ENCODE measurements at places on chromosomes 5 and 9. TPM values are rescaled to one million over a fixed set of nuclear protein-coding genes. Genes with fewer than 3 reads are reported as not detected.

SLC22A4 gene
- 1.5 TPM for total RNA-seq

CAMK2A gene
- 0.51 TPM for total RNA-seq

DNA sequence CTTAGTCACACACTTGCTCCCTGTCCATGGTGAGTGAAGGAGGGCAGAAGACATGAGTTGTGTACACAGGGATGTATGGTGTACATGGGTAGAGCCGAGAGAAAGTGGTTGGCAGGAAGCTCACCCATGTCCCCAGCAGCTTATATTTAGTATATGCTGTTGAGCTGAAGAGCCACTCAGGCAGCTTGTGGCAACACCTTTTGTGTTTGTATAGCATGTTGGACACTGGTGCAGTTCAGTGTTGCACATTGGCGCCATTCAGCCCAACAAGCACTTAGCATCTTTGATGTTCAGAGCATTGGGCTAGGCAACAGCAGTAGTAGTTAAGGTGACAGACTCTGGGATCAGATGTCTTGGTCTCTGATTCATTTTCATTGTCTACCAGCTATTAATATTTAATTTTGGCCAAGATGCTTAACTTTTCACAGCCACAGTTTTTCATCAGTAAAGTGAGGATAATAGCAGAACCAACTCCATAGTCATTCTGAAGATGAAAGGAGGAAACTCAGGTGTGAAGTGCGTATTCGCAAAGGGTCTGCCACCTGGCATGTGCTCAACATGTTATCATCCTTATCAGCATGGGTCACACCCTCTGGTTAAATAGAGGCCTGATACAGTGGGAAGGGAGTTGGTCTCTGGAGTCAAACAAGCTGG lies 184.8 kb downstream of the NR3C1 start:
- no peak overlapping the region for H3K27ac ChIP-seq
- peaks cover 8% of the 10 kb centered on the region for H3K4me1 ChIP-seq
- no peaks in the 10 kb centered on the region for H3K27me3 ChIP-seq
- no peaks in the 10 kb centered on the region for H3K36me3 ChIP-seq

DNA sequence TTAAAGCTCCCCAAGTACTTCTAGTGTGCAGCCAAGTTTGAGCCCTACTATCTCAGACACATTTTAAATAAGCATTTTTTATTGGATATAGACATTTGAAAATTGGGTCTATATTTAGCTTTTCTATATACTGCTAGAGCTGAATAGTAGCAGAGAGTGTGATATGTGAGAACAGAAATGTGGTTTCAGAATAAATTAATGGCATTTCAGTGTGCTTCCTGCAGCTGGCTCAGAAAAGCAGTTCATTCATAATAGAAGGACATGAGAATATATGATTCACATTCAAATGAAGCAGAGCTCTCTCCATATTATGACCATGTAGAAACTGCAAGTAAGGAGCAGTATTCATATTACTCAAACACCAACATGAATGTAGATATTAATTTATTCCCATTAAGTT lies 464.0 kb downstream of the PTPRD start:
- H3K27me3 ChIP-seq: no peaks in the 10 kb centered on the region
- no peaks in the 10 kb centered on the region for H3K36me3 ChIP-seq
- no peak overlapping the region for H3K4me3 ChIP-seq
- H3K27ac ChIP-seq: no peak overlapping the region
- no peak for DNase-seq
- no peaks in the 10 kb centered on the region for H3K4me1 ChIP-seq

SLC25A25 gene
- 10.7 TPM for total RNA-seq

CYLC2 gene
- total RNA-seq: not detected

DNA sequence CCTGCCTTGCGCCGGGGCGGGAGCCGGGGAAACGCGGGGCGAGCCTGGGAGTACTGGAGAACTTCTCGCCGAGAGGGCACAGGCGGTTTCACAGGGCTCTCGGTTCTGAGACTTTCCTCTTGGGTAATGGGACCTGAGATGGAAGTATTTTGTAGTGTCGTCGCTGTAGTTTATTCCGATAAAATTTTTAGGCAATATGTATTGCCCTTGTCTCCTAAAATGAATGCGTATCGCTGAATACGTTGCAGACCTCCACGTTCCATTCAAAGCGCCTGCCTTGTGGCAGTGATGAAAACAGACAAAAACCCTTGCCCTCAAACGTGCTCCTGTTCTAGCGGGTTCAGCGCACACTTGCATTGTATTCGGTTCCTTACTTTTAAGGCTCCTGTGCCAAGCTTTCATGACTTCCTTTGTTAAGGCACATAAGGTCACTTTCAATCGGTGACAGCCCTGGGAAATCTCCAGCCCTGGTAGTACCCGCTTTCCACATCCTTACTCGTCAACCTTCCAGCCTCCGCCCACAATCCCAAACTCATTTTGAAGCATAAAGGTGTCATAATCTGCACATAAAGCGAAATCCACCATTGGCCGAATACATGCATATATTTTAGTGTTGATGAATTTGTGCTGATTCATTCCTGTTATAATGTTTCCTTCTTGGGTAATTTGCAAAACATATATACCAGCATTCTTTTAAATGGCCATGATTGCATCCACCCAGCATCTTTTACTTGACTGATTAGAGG lies 694 bp downstream of the RMI1 start:
- peak overlapping the region; percentile 96 for H3K4me3 ChIP-seq
- H3K27ac ChIP-seq: peak overlapping the region; percentile 95

GRCh38 chr9:35364817-35365585 lies 124.9 kb upstream of the RUSC2 start:
- H3K4me1 ChIP-seq: peaks cover 4% of the 10 kb centered on the region
- no peak overlapping the region for H3K4me3 ChIP-seq
- no peaks in the 10 kb centered on the region for H3K27me3 ChIP-seq
- H3K36me3 ChIP-seq: no peaks in the 10 kb centered on the region
- DNase-seq: no peak

FOXD4L6 gene
- total RNA-seq: not detected

GRCh38 chr9:117411547-117411946 lies 3.3 kb downstream of the ASTN2 start:
- peaks cover 2% of the 10 kb centered on the region for H3K27me3 ChIP-seq
- no peaks in the 10 kb centered on the region for H3K4me1 ChIP-seq
- H3K4me3 ChIP-seq: no peak overlapping the region
- H3K27ac ChIP-seq: no peak overlapping the region

- H3K4me1 ChIP-seq: no peaks in the 10 kb centered on the region
- H3K36me3 ChIP-seq: no peaks in the 10 kb centered on the region
- no peak for DNase-seq
- no peak overlapping the region for H3K27ac ChIP-seq
Observed at GRCh38 chr5:168120401-168121137, 170.9 kb upstream of the WWC1 start.

GRCh38 chr5:35161652-35162273 lies 68.5 kb downstream of the PRLR start:
- DNase-seq: no peak
- H3K4me3 ChIP-seq: no peak overlapping the region

ZFP2 gene
- total RNA-seq: 1.2 TPM

GRCh38 chr9:107478805-107479204 lies 10.8 kb downstream of the KLF4 start:
- H3K4me3 ChIP-seq: no peak overlapping the region
- no peak for DNase-seq
- H3K27me3 ChIP-seq: no peaks in the 10 kb centered on the region
- no peak overlapping the region for H3K27ac ChIP-seq

DNA sequence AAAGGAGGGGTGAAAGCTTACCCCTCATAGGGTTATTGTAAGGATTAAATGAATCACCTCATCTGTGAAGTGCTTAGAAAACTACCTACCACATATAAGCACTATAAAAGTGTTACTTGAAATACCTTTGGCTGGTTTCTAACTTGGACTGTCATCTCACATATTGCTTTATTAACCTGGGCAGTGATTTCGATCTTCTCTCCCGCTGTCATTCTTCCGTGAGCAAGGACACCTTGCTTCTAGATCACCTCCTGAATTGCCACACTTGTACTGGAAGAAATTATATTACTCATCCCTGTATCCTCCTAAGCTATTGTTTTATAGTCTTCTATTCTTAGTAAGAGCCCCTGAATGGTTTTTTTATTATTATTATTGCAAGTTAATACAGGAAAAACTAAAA lies 34.0 kb upstream of the GRAMD2B start:
- H3K27ac ChIP-seq: no peak overlapping the region
- peaks cover 7% of the 10 kb centered on the region for H3K4me1 ChIP-seq
- H3K27me3 ChIP-seq: no peaks in the 10 kb centered on the region
- H3K4me3 ChIP-seq: no peak overlapping the region
- DNase-seq: no peak

DNA sequence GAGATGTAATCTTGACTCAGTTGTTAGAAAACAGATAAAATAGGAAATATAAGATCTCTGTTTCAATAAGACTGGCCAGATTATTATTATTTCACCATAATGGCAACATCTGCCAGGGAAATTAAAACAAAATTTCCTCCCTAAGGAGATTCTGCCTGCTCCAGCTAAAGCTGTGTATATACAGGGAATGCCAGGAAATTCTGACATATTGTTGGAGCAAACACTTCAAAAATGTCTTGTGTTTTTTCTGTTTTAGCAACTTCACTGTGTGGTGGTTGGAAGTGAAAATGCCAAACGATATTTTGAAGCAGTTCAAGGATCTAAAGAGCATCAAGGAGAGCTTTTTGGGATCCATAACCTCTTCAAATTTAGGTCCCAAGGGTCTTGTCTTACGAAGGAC lies 90.8 kb downstream of the ERCC6L2 start:
- peaks cover 5% of the 10 kb centered on the region for H3K36me3 ChIP-seq
- no peak overlapping the region for H3K27ac ChIP-seq
- H3K4me3 ChIP-seq: no peak overlapping the region
- no peaks in the 10 kb centered on the region for H3K4me1 ChIP-seq

- no peak for DNase-seq
- no peaks in the 10 kb centered on the region for H3K36me3 ChIP-seq
- no peaks in the 10 kb centered on the region for H3K4me1 ChIP-seq
- no peaks in the 10 kb centered on the region for H3K27me3 ChIP-seq
- no peak overlapping the region for H3K4me3 ChIP-seq
Observed at GRCh38 chr9:95171001-95171400, 146.5 kb downstream of the FANCC start.

BTNL9 gene
- total RNA-seq: 37.5 TPM

GRCh38 chr5:118060833-118061232 lies 927.5 kb downstream of the DTWD2 start:
- H3K4me1 ChIP-seq: no peaks in the 10 kb centered on the region
- no peak overlapping the region for H3K4me3 ChIP-seq
- no peaks in the 10 kb centered on the region for H3K27me3 ChIP-seq
- no peak overlapping the region for H3K27ac ChIP-seq
- no peaks in the 10 kb centered on the region for H3K36me3 ChIP-seq

ADGRD2 gene
- total RNA-seq: not detected

FGF18 gene
- 1.7 TPM for total RNA-seq

DNA sequence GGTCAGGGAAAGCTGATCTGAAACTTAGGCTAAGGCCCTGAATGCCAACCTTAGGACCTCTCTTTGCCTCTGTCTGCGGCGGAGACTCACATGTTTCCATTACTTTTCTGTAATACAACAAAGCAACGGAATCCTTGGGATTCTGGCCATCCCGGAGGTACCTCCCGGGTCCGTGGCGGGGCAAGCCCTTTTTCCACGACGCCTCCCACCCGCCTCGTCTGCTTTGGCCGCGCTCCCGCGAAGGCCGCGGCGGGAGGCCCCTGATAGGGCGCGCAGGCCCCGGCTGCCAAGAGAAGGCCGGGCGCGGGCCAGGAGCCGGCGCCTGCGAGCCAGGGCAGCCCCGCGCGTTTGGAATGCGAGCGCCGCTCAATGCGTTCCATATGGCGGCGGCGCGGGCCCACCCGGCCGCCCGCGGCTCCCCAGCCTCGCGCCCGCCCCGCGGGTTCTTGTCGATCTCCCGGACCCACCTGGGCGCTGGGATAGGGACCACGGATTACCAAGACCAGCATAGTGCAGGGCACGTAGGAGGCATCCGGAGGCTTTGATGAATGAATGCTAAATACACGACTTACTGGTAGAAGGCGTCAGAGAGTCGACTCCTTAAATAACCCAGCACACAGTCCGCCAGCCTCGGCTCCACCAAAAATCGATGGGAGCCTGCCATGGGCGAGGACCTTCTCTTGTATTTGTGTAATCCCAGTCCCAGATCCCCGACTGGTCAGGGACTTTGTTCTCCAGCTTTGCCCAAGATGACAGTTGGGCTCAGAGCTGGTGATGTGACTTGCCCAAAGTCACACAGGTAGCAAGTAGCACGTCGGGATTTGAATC lies 17.5 kb upstream of the PHF19 start:
- H3K27ac ChIP-seq: no peak overlapping the region
- H3K27me3 ChIP-seq: no peaks in the 10 kb centered on the region
- no peak for DNase-seq
- H3K36me3 ChIP-seq: no peaks in the 10 kb centered on the region
- no peaks in the 10 kb centered on the region for H3K4me1 ChIP-seq

DNA sequence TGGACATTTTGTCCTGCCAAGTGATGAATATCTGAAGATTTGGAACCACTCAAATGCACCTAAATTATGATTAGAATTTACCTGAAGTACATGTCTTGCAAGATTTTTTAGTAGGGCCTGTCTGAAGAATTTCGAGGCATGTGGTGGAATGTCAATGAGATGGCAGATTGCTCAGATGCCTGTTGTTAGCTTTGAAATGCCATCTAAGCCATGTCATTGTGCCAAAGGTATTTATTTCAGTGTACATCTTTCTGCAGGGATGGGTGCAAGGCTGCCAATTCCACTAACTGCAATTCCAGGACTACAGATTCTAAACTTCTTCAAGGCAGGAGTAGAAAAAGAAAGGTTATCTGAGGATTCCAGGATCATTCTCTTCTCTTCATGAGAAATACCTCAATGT lies 9.1 kb upstream of the GNAQ start:
- no peaks in the 10 kb centered on the region for H3K27me3 ChIP-seq
- no peak overlapping the region for H3K27ac ChIP-seq
- no peak overlapping the region for H3K4me3 ChIP-seq

DNA sequence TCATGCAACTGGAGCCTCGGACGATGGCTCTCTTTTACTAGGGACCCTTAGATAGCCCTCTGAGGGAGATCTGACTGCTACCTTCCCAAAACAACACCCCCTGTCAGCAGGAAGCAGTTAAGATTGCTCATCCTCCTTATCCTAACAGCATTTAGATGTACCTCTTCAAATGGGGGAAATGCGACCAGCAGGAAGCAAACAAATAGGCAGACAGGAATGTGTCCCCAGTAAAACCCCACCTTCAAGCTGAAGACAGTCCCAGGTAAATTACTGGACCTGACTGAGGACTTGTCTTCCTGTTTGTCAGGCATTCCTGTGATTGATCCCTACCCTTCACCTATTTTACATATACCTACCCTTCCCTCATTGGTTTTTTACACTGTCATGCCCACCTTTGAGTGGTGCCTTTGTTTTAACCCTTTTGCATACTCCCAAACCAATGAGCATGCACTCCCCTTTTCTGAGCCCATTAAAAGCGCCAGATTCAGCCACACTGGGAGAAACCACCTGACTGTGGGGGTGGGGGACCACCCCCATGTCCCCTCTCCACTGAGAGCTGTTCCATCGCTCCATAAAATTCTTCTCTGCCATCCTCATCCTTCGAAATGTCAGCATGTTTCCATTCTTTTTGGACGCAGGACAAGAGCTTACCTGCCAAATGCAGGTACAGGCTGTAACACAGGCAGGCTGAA lies 954.0 kb upstream of the CDH6 start:
- H3K27me3 ChIP-seq: no peaks in the 10 kb centered on the region

- no peaks in the 10 kb centered on the region for H3K4me1 ChIP-seq
- no peak for DNase-seq
- H3K27me3 ChIP-seq: no peaks in the 10 kb centered on the region
- H3K36me3 ChIP-seq: no peaks in the 10 kb centered on the region
Observed at GRCh38 chr5:51734677-51735076, 351.4 kb downstream of the ISL1 start.

GRCh38 chr5:167850911-167851310 lies 440.5 kb upstream of the WWC1 start:
- peaks cover 2% of the 10 kb centered on the region for H3K27me3 ChIP-seq
- H3K4me1 ChIP-seq: no peaks in the 10 kb centered on the region
- no peak overlapping the region for H3K27ac ChIP-seq
- DNase-seq: no peak
- H3K4me3 ChIP-seq: no peak overlapping the region
